Activated naive CD4-positive, alpha-beta T cell treated with anti-CD3 and anti-CD28 coated beads for 36 hours (primary cell): ENCODE measurements at places on chromosomes 3 and 15.

DNA sequence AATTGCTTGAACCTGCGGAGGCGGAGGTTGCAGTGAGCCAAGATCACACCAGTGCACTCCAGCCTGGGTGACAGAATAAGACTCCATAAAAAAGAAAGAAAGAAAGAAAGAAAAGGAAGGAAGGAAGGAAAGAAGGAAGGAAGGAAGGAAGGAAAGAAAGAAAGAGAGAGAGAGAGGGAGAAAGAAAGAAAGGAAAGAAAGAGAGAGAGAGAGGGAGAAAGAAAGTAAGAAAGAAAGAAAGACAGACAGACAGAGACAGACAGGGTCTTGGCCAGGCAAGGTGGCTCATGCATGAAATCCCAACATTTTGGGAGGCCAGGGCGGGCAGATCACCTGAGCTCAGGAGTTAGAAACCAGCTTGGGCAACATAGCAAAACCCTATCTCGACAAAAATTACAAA lies 16.4 kb upstream of the DAG1 start:
- DNase-seq, result no peak

DNA sequence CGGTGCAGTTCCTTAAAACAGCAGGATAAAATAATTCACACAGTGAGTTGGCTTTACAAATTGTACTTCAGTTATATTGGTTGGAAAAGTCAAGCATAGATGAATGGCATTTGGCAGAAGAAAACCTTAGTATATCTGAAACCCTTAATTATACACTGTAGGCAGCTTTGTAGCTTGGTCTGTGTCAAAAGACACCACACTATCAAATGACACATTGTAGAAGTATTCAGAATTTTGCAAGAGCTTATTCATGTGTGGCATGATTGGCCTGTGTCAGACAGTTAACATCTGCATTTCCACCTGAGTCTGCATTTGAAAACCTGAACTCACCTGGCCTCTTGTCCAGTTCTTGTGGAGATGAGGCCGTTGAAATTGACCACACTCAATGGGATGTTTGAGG lies 13.8 kb downstream of the TMEM266 start:
- no peak for DNase-seq

GRCh38 chr15:45456212-45457106 lies 66.1 kb downstream of the SLC30A4 start:
- peak; percentile 77 for DNase-seq

GRCh38 chr3:183532620-183533411 lies 22.7 kb downstream of the KLHL6 start:
- DNase-seq, result no peak

DNA sequence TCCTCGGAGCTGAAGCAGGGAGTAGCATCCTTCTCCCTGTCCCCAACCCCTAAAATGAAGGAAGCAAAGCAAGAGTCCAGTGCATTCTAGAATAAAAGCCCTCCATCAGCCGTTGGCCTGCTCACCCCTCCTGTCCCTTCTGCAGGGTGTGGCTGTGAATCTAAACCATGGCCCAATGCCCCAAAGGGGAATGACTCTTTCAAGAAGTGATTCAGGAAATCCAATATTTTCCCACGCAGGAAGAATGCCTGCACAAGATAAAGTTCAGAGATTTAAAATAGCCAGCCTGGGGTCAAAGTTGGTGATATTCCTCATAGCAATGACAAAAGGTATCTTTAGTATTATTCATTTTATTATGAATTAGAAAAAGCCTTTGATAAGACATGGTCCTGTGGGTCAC lies 38.5 kb downstream of the SLCO2A1 start:
- no peak for DNase-seq

GRCh38 chr3:110900576-110900975 lies 171.0 kb upstream of the NECTIN3 start:
- no peak for DNase-seq

DNA sequence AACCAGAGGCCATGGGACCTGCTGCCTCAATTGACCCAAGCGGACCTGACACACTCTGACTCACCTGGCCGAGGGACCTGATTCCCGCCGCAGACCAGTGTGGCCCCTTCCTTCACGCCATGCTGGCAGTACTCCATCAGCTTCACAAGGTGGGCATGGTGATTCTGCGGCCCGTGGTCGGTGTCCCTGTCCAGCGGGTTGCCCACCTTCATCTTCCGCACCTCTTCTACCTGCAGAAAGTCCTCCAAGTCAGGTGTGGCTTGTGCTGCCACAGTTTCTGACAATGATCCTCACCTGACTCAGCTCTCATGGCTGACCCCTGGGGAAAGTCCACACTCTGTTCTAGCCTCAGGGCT lies 25.9 kb upstream of the SLC41A3 start:
- DNase-seq, result no peak

GRCh38 chr3:127137757-127138536 lies 55.0 kb upstream of the PRR23E start:
- no peak for DNase-seq

GRCh38 chr3:99562990-99563607 lies 75.3 kb upstream of the COL8A1 start:
- no peak for DNase-seq

- peak; percentile 13 for DNase-seq
These were observed at the start of gene ALDH1A2 for GRCh38 chr15:58065445-58066041. ALDH1A2 (minus strand) TSS chr15:58065711; CDS start chr15:58065650, 61 bp downstream.

DNA sequence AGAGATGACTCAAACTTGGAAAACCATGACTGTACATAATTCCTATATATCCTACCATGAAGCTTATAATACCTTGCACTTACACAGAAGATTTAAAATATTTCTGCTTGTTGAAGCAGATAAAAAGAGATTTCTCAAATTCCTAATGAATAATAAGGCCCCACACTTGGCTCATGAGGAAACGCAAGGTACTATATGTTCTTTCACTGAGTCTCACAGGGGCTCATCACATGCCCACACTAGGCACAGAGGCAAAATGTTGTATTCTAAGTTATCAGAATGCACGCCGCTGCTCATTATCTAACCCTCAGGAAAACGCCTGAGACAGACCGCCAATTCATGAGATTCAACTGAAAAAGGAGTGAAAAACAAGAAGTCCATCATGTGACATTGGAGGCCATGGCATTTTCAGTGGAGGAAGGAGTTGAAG lies 5.6 kb downstream of the MYO1E start:
- no peak for DNase-seq
